ENCODE measurements at places on chromosomes 16 and 17.

GRCh38 chr17:2138761-2139160 lies 83.9 kb downstream of the HIC1 start:
- DNase-seq, result no peak

DNA sequence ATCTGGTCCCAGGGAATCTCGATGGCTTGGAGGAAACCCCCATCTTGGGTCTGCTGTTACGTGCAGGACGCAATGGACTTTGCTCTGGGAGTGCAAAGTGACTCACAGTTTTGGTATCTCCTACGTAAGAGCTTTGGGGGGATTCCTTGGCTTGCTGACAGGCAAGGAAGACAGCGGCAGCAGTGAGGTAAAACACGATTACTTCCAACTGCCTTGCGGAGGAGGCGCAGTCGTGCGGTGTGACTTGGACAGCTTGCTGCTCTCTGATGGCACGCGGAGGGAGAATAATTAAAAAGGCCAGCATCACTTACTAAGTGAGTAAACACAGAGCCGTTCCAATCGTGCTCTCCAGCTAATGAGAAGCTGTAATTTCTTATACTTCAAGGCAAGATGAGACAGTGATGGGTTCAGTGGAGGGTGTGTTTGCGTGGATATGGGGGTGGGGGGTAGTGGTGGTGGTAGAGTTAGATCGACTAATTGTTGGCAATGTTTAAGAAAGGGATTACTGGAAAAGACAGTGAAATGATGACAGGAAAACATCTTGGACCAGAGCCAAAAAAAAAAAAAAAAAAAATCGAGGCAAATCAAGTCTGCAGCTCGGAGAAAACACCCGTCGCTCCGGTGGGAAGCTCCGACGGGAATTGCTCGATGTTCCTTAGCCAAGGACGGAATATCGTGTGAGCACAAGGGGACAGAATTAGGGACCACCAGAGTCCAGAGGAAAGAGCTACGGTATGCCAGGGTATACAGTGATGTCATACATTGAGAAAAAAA lies 184.8 kb upstream of the ZFHX3 start:
- no peak for DNase-seq

- DNase-seq, result no peak
These were observed 91.1 kb downstream of the C17orf67 start for GRCh38 chr17:56742601-56743000.

- peak; percentile 74 for DNase-seq
These were observed 31.5 kb downstream of the QPRT start for GRCh38 chr16:29710227-29711219.

DNA sequence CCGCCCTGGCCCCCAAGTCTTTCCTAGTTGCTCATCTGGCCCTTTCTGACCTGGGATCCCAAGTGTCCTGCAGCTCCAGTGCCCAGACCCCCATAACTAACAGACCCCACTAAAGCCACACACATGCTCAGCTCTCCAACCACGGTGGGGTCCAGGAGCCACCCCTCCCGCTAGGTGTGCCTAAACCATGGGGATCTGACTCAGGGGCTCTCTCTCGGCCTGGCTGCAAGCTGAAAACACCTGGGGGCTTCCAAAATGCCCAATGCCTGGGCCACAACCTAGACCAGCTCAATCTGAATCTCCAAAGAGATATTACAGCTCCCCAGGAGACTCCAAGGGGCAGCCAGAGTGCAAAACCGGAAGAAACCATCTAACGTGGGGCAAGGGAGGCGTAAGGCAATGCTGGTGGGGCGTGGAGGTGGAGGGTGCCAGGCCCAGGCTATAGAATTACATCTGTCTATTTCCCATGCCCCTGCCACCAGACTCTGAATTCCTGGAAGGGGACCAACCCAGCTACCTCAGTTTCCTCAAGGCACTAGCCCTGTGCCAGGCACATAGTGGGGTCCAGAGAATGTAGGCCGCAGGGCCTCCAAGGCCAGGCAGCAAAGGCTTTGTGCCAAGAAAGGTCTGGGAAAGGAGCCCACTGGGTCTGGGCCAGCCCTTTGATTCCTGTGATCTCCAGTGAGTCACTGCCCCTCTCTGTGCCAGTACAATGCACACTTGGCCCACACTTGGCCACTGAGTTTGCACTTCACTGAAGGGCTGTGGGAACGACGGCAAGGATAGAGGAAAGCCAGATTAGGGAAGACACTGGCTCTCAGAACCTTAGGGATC lies 3.3 kb downstream of the CD2BP2 start:
- DNase-seq, result no peak

Data from CD4-positive, alpha-beta T cell treated with Interleukin-6 at 100 ng/mL for 8 hours (primary cell).